ENCODE measurements at places on chromosomes 4 and X. TPM values are rescaled to one million over a fixed set of nuclear protein-coding genes. Genes with fewer than 3 reads are reported as not detected.

HOPX gene
- total RNA-seq: not detected

PRSS12 gene
- 1.1 TPM for total RNA-seq

BTC gene
- total RNA-seq: 0.14 TPM

MTCP1 gene
- 15.3 TPM for total RNA-seq

HS3ST1 gene
- 0.37 TPM for total RNA-seq

SNCA gene
- 29.6 TPM for total RNA-seq

DMD gene
- total RNA-seq: 9.7 TPM

Data from neural crest cell (in vitro differentiated cells).